ENCODE measurements at places on chromosomes 7 and 10.
A peak's percentile ranks its signal among the peaks of the same experiment; 100 is the strongest.

DNA sequence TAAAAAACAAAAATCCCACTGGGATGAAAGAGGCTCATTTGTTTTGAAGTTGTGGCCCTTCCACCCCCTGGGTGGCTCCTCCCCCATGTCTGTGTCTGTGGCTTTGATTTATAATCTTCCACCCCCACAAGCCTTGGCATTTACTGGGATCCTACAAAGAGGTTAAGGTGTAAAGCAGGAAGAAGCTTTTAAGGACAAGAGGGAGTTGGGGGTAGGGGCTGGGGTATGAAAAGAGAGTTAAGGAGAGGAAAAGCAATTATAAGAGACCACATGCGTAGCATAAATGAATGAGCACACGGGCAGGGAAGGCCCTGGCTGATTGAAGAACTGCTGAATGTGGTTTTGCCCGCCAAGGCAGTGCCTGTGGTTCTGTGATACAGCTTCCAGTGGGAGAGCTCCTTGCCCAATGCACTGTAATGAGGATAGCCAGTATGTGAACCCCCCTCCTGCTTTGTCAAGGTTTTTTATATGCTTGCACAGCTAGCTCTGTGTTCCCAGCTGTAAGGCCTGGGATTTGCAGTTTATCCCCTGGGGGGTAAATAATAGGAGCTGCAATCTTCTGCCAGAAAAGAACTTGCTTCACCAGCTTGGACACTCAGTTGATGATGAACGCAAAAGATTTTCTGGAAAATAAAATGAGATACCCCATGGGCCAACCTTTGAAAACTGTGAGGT is 34.7 kb upstream of the KMT2E start:
- DNase-seq = no peak

GRCh38 chr7:2437537-2438148 is 34.2 kb downstream of the CHST12 start:
- DNase-seq = no peak

GRCh38 chr7:29977886-29978651 is 11.5 kb downstream of the SCRN1 start:
- no peak for DNase-seq

DNA sequence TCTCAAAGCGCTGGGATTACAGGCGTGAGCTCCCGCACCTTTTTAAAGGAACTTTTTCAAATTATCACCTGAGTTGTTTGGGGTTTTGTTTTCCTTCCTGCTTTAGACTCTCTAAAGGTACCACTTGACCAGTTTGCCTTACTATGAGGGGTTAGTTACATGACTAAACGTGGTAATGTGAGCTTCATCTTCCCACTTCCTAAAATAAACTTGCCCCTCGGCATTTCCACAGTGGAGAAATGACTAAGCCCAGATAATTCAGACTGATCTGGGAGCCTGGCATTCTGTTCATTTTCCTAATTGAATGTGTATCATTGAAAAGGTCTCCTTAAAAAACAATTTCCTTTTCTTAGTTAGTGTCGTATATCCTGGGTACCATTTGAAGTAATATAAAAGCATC is 163.4 kb downstream of the PLXDC2 start:
- no peak for DNase-seq

- DNase-seq = no peak
Observed at GRCh38 chr7:119196183-119196582, 971.7 kb downstream of the ANKRD7 start.

GRCh38 chr7:77529279-77529678 is 7.8 kb upstream of the PTPN12 start:
- DNase-seq = no peak

GRCh38 chr7:92723943-92724342 is 112.4 kb downstream of the CDK6 start:
- DNase-seq = peak; percentile 20

DNA sequence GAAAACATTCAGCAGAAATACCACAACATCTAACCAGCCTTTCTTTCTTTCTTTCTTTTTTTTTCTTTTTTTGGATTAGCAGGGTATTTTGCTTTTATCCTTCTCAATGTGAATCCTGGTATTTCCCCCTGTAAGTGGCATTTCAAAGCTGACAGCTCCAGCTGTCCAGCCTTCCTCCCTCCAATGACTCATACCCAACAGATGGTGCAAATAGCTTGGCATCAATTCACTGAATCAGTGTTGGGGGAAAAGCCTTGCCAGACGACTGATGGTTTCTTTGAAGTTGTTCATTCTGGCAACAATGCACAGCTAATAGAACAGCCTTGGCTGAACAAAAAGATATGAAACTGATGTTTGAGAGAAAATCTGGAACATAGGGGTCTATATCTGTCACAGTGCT is 316.8 kb upstream of the STEAP1 start:
- DNase-seq = no peak

DNA sequence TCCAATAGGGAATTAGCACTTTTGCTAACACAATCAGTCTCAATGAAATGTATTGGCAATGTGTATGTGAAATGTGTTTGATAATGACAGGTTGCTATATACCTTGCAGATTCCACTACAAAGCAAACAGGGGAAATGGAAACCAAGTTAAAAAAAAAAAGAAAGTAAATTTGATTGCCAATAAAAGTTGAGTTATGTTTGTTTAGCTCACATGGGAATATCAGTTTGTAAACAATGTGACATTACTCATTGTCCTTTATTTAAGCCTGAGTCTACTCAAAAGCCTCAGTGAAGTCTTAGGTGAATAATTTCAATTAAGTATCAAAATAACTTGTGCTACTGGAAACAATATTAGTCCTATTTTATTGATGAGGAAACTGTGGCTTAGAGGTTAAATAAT is 285.2 kb downstream of the CACNA2D1 start:
- DNase-seq = no peak

DNA sequence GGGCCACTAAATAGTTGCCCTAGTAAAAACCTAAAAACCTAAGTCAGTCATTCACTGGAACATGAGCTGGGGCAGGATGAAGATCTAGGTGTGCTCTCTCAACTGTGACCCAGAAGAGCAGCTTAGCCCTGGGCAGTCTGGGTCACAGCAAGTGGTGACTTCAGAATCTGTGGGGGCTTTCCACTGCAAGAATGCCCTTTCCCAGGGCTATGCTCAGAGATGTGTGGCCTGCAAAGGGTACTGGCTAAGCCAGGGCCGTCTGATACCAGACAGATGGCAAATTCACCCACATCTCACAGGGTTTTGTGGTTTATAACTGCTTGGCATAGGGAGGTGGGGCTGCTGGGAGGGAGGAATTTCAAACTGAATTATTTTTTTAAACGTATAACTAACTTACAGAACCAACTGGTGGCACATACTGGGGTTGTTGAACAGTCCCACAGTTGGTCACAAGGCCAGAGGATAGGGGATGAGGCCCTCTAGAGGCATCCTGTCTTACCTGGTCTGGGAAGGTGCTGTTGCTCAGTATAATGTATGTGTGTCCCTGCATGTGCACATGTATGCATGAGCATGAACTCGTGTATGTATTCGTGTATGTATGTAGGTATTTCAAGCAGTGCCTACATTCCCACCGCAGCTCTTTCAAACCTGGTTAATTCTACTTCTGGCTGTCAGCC is 63.2 kb downstream of the PRPF18 start:
- no peak for DNase-seq

All from uterus (tissue), 4 donors.